ENCODE measurements at places on chromosomes 12 and 14.
A peak's percentile ranks its signal among the peaks of the same experiment; 100 is the strongest.

DNA sequence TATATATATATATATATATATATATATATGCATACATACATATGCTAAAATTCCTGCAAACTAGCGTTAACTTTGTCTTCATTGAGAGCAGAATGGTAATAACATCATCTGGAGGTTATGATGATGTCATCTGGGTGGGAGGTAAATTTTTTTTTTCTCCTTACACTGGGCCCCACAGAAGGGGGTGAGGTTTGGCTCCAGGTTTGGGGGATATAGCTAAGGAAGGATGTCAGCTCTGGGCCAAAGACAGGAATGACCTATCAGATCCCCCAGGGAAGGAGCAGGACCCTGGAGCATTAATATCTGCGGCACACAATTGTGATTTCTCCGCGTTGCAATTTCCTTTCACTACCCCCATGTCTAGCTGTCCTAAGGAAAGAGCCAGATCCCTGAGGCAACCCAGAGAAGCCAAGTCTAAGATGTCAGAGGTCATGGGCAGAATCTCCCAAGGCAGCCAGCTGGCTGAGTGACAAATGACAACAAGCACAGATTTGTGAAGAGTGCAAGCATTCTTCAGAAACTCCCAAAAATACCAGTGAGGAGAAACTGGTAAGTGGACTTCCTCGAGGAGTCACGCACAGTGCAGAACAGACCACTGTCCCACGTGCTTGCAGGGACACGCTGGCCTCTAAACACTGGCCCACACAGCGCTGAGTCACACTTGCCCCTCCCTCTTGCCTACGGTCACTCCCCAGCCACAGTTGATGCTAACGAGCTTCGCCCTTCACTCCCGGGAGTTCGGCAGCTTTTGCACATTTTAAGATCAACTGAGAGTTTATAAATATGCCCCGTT is 9.9 kb downstream of the UBC start:
- peak; percentile 89 for DNase-seq

DNA sequence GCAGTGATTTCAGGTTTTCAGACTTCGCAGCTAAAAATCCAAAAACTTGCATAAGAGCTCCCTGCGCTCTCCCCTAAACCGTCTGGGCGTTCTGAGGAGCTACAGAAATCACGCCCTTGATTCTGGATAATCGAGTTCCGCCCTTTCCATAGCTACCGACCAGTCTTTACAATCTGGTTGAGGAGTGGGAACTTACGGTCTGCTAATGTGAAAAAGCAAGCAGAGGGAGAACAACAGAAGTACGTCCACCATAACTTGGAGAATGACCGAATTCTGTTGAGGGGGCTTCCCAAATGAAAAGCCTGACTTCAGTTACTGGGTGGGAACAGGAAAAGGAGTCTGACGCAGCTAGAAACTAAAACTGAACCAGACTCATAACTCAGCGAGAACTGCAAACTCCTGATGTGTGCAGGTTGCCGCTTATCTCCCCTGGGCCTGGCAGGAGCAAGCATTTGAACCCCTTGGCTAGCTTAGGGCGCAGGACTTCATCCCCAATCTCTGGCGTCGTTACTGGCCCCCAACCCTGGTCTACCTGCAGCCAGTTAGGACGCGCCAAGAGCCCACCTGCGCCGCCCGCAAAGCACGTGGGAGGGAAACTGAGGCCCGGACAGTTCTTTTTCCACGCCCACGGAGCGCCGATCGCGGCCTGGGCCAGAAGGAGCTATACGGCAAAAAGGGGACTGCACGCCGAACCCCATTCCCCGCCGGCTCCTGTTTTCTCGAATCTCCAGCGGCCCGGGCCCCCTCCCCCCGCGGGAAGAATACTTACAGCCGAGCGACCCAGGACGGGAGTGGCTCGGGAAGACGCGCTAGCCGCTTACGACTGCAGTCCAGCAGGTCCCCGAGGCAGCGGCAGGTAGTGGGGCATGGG is 838 bp downstream of the LRIG3 start:
- DNase-seq: peak; percentile 55

DNA sequence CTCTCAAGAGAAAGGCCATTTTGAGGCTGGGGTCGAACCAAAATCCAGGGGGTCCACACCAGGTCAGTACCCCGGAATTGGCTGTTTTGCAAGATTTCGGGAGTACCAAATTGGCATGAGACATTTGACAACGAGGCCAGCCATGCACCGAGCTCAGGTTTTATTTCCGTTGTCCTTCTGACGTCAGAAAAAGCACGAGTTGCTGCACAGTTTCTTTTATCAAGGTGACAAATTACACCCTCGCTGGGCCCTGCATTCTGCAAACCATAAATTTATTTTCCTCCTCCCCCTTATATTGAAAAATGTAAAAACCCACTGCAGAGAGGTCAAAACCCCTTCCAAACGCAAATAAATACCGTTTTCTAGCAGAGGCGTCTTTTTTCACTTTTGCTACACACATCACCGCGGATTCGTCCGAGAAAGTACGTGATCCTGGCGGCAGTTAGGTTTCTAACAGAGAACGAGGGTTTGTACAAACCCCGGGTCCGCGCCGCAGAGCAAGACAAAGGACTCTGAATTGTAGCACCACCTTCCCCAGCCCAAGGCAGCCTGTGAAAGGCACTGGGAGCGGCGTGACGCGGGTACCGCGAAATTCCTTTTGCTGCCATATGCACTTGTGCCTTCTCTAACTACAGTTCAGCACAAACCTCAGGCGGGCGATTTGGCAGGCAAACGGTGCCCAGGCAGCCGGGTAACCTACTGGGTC is 1.8 kb downstream of the SLC38A1 start:
- DNase-seq: no peak

- DNase-seq: no peak
Measured at GRCh38 chr12:78562368-78563205, 302.0 kb upstream of the SYT1 start.

GRCh38 chr12:66210840-66211239 is 21.8 kb downstream of the IRAK3 start:
- DNase-seq: no peak

DNA sequence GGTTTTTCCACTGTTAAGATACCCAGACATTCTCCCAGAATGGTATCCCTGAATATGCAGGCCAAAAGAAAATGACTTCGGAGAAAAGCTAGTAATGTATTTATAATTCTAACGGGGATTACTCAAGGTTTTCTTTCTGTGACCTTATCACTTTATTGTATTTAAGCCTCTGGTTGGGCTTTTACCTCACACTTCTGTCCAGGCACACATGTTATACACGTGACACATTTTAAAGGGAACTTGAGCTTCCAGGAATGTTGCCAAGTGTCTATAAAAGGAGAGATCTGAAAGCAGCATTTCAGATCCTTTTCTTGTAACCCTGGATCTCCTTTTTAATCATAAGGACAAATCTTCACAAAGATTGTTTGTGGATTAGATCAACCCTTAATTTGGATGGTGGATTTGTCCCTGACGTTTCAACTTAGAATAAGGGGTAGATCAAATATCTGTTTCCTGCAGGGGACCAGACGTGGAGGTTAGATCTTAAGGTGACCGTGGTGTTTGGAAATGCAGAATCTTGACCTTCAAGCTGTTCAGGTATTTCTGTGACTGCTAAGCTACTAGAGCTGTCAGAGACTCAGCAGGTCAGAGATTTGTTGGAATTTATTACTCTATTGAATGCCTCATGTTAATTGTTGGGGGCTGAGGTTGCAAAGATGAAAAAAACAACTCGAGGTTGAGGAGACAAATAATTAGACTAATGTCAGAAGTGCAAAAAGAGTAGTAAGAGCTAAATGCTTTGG is 1.5 kb downstream of the CIPC start:
- DNase-seq: no peak

DNA sequence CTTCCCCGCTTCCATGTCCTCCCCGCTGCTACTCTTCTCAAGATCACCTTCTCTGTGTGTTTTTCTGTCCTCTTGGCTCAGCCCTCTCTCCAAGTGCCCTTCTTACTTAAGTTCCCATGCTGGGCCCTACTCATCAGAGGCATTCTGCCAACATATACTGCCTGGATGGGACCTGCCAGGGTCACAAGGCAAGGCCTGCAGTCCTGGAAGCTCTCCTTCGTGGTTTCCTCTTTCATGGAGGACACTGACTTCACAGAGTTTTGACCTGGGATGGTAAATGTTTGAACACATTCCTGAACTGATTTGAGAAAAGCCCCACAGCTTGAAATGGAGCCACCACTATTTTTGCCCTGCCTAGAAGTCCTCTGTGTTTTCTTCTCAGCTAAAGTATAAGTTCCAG is 140.9 kb downstream of the TMEM30B start:
- no peak for DNase-seq

GRCh38 chr12:63822352-63822751 is 22.1 kb upstream of the SRGAP1 start:
- DNase-seq: no peak

All from hypothalamus (tissue), 51 donors.